ENCODE measurements at places on chromosomes 3 and 15.

DNA sequence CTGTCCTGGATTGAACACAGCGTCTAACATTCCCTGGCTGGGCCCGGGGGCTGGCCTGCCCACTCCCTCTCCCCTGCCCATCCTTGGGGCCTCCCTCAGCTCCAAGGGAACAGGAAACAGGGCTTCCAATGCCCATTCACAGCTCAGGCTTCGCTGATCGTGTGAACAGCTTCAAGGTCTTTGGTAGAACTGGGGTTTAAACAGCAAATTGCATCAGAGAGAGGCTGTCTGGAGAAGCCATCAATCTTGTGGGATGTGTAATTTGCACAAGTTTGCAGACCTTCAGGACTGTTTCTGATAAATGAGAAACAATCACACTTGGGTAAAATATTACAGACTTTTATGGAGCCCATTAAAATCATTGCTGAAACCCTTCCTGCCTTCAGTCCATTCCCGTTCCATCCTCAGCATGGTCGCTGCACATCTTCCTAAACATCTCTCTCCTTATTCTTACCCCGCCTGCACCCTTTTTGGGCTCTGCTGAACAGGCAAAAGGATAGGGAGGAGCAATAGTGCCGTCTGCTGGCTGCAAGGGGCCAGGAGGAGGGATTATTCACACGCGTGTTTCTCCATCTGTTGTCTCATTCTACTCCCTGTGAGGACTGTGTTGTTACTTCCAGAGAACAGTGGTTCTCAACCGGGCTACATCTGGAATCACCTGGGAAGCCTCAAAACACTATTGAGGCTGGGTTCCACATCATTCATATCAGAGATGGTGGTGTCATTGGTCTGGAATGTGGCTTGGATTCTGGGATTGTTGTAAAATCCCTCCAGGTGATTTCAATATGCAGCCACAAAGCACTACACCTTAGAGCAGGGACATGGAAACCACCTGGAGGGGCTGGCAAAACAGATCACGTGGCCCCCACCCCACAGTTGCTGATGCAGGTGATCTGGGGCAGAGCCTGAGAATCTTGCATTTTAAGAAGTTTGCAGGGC, 116.3 kb downstream of the CLSTN2 start:
- DNase-seq, result no peak

GRCh38 chr3:194282436-194283122, 68.5 kb downstream of the CPN2 start:
- no peak for DNase-seq

DNA sequence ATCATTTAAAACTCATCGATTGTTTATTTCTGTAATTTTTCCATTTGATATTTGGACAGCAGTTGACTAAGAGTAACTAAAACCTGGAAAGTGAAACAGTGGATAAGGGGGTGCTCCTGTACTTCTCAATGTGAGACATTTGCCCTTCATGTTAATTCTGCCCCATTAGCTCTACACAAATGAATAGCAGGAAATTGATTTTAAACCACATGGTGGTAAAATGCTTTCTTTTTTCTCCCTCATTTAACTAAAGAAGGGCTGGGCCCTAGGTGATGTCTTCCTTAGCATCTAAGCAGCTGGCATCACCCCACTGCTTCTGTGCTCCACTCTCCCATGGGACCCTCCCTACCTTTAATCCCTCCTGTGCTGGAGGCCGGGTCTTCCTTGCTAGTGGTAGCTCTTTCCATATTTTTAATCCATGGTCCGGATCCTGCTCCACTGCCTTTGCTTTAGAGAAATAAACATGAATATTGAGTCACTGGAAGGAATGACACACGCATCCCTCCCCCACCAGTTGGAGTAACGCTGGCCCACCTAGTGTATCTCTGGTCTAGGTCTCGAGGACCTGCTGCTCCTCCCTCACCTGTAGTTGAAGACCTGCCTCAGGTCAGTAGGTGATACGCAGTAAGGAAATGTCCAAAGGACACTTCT, 30.2 kb upstream of the LAMP3 start:
- DNase-seq, result no peak

- DNase-seq, result no peak
Observed at GRCh38 chr3:20511863-20512505, 326.0 kb upstream of the SGO1 start.

DNA sequence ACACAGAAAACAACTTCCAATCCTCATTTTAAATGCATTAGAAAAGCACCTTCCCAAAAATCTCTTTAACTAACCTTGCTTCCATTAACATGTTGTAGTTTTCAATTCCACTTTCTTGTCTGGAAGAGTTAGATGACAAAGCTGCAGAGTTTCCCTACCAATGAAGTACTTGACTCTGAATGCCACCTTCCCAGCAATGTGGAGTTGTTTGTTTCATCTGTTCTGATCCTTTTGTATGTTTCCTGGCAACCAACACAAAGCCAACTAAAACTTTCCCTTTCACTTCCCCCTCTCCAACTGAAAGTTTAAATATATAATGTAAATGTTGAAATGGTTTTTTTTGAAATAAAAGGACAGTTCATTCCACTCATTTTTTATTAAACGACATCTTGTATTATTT, at the start of gene WDR49:
TSS of gene WDR49 (minus strand) at position 183 of the 400 bp plus-strand sequence. CDS start 517 bp downstream, outside the sequence.
- DNase-seq, result peak; percentile 9

- no peak for DNase-seq
Observed at GRCh38 chr15:41827290-41827879, 507 bp upstream of the JMJD7 start.

- no peak for DNase-seq
Observed at GRCh38 chr15:41921167-41921566, 27.3 kb upstream of the SPTBN5 start.

DNA sequence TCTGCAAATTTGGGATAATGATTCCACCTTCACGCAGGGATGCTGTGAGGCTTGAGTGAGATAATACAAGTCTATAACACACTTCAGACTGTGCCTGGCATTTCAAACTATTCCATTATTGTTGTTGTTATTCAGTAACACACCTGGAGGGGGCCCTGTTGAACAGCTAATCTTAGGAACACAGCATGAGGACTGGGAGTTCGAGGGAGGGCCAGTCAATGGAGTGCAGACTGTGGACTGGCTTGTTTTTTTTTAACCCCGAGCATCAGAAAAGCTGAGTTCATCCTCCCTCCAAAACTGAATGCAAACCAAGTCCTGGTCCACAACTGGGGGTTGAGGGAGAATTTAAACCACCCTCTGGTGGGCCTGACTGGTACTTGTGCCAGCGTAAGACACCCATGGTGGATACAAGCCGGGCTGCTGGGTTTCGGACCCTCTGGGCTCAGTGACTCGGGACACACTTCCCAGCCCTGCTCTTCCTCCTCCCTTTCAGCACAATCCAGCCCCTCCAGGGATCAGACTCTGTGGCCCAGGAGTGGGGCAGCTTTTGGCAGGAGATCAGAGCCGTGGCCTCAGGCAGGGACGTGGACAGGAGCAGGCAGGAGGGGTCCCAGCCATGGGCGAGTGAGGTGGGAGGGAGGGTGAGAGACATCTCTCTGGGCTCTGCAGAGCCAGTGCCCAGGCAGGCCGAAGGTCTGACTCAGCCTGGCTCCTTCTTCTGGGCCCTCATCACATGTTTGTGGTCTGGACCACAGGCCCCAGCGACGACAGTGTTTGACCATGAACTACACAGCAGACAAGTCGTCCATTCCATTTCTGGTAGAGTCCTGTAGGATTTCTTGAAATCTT, 36.3 kb upstream of the MEX3B start:
- no peak for DNase-seq

DNA sequence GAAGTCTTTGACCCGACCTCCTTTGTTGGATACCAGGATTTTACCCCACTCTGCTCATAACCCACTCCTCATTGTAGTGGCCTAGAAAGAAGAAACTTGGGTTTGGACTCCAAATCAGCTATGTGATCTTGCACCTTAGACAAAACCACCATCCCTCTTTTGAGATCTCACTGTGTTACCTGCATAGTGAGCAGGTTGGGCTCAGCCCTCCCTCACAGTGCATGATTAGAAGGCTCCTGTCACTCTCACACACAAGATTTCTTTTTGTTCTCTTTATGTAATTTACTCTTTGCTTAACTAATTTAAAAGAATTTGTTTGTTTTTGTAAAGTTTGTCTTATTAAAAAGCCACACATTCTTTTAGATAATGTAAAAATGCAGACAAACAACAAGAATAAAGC, 587.8 kb downstream of the MECOM start:
- DNase-seq, result no peak

DNA sequence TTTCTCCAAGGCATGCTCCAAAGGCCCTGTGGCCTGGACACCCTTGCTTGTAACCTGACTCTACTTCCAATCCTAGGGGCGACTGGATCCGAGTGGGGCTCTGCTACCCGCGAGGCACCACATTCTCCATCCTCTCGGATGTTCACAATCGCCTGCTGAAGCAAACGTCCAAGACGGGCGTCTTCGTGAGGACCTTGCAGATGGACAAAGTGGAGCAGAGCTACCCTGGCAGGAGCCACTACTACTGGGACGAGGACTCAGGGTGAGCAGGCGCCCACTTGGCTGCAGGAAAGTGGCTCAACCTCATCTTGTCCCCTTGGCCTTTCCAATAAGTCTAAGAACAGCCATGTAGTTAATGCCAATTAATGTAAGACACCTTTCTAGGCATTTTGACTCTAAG, 51.9 kb downstream of the MESD start:
- no peak for DNase-seq

DNA sequence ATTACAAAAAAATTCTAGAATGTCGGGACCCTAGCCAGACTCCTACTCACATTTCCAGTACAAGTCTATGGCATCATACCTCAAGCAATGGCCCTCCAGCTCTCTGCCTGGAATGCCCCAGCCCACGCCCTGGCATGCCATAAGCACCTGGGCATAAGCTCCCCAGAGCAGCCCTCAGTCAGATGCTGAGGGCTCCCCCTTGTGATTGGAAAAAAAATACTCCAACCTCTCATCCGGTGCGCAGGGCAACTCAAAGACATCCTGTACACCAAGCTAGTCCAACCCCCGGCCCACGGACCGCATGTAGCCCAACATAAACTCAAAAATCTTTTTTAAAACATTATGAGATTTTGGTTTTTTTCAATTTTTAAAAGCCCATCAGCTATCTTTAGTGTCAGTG, 115.4 kb downstream of the NEK10 start:
- no peak for DNase-seq

- no peak for DNase-seq
Observed at GRCh38 chr15:47711655-47712054, 5.7 kb upstream of the SEMA6D start.

DNA sequence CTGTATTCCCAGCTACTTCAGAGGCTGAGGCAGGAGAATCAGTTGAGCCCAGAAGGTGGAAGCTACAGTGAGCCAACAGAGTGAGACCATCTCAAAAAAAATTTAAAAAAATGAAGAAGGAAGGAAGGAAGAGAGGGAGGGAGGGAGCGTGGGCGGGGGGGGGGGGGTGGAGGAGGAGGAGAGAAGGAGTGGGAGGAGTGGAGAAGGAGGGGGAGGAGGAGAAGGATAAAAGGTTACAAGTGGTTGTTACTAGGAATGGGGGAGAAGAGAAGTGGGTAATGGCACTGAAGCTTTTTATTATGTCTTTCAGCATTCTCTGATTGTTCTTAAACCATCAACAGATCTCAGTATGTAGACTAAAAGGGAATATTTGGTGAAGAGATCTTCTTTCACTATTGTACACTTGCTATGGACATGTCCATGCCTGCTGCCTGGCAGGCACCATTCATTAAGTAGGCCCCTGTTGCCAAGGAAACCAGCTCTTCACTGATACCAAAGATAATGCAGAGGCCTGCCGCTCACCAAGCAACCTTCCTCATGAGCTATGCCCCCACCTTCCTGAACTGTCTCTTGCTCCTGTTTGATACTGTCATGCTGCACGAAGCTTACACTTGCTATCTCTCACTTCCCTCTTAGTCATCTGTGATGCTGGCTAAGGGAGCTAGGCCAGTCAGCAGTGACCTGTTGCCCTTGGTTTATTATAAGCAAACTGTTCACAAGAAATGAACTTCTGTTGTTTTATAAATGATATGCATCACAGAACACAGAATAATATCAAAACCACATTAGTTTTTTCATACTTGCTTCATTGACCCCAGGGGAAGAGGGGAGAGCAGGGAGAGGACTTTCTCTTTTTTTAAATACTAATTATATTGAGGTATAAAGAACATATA, 23.1 kb downstream of the EPM2AIP1 start:
- peak; percentile 63 for DNase-seq

- DNase-seq, result no peak
Observed at GRCh38 chr3:130935761-130936492, 42.0 kb downstream of the ATP2C1 start.

- DNase-seq, result no peak
Observed at GRCh38 chr15:29917600-29918597, 95.6 kb upstream of the TJP1 start.
